ENCODE measurements at places on chromosomes 7 and 10. TPM values are rescaled to one million over a fixed set of nuclear protein-coding genes. Genes with fewer than 3 reads are reported as not detected.

GRCh38 chr7:73671322-73671661 is 3.7 kb downstream of the VPS37D start:
- no peak for DNase-seq

DNA sequence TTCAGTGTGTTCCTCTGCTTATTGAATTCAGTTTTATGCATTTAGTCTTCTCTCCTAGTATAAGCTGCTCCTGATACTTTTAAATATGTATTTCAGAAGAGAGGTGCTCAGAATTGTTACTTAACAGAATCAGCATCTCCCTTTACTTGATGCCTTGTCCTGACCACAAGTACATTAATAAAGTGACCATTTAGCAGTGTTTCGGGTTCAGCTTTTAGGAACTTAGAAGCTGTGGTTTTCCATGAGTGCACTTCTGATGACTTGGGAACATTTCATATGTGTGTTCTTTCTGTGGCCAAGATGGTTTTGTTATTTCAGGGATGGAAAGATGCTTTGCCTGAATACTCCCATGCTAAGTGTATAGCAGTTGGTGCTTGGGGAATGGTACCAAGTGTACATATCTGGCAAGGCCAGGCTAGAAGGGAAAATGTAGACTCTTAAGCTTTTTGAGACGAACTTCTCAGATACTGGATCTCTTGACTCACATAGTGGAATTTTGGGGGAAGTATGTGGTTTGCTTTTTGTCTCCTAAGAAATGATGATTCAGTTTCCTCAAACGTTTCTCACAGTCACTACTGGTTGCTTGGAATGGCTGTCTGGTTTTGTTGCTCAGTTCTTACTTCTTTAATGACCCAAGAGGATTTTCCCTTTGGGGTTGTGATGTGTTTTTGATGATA is 17.2 kb downstream of the SGPL1 start:
- DNase-seq: no peak

TAC1 gene
- not detected for total RNA-seq

GRCh38 chr10:43233601-43234430 is 33.0 kb downstream of the RASGEF1A start:
- peak; percentile 31 for DNase-seq

GRCh38 chr7:90007001-90007654 is 147.1 kb upstream of the STEAP1 start:
- no peak for DNase-seq

GRCh38 chr10:128062881-128063563 is 63.2 kb downstream of the MKI67 start:
- DNase-seq: no peak

DNA sequence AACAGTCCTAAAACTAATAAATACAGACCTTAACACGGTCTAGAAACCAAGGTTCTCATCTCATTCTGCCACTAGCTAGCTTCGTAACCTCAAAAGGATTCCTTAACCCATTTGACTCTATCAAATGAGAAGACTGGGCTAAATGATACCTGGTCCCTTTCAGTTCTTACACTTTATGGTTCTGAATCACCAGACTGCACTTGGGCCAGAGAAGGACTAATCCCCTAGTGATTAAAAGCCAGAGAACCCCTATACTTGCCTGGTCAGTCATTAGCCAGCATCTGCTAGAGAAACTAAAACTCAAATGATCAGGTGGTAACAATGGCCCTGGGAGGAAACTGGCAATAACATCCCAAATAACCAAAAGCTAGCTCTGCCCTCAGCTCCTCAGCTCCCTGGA is 16.8 kb downstream of the TMEM243 start:
- no peak for DNase-seq

DNA sequence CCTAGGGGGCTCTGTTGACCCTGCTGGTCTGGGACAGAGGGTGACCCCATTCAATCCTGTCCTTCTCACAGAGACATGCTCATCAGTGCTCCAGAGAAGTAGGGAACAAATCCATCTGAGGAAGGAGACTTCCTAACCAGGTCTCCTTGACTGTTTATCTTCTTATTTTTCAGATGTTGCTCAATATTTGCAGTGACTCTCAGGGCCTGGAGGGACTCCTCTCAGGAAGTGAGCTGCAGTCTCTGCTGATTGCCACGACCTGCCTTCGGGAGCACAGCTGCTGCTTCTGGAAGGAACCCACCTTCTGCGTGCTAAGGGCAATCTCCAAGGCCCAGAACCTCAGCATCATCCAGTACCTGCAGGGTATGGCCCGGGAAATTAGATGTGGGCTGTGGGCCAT is 41.0 kb downstream of the WDFY4 start:
- no peak for DNase-seq

DNA sequence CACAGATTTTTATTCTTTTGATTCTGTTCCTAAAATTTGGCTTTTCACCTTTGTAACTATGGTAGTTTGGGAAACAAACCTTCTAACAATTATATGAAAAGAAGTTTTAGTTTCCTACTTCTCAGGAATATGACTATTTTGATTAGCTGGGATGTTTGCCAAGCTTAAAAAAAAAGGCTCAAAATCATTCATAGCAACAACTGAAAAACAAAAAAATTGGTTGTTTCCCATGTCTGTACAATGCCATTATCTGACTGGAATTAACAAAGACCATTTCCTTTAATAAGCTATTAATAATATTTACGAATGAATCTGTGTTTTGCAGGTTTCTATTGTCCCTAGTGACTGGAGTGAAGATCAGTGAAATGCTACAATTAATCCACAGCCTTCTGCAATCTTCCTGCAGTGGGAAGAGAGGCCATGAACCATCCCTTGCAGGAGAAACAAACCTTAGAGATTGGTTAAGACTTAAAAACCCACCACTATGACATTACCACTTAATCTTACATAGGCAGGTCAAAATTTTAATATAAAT is 4.2 kb downstream of the PURB start:
- DNase-seq: no peak
